ENCODE measurements at places on chromosomes 2 and 18.
A peak's percentile ranks its signal among the peaks of the same experiment; 100 is the strongest.

DNA sequence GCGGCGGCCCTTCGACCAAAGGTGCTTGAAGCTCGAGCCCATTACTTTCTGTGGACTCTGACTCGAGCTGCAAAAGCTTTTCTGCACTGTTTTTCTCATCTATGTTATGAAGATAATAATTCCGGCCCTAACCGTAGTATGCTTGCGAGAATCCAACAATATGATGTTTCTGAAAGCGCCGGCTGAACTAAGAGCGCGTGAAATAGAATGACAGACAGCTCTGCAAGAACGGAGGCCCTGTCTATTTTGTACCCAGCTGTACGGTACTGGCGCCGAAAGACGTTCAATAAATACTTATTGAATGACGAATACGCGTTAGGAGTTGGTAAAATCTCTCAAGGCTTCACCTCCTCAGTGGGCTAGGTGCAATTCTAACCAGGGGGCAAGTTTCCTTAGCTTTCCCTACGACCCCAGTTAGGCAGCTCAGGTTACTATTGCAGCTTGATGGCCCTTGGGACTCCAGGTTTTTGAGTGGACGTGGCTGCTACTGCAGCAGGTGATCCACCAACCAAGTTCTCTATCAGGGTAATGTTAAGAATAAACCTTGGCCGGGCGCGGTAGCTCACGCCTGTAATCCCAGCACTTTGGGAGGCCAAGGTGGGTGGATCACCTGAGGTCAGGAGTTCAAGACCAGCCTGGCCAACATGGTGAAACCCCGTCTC, 570 bp downstream of the SCRN3 start:
- DNase-seq: no peak

GRCh38 chr2:168401771-168402170, 54.3 kb upstream of the CERS6 start:
- no peak for DNase-seq

- DNase-seq: no peak
These were observed 348.4 kb upstream of the REG3G start for GRCh38 chr2:78676921-78677696.

- peak; percentile 67 for DNase-seq
These were observed at the start of gene UBE2E3 for GRCh38 chr2:180980106-180980942. Gene UBE2E3, plus strand, starts transcription at chr2:180980605. Its CDS starts 1,438 bp downstream, at chr2:180982043.

- no peak for DNase-seq
These were observed 33.3 kb upstream of the SLC35F6 start for GRCh38 chr2:26730549-26731344.

- no peak for DNase-seq
These were observed 14.3 kb upstream of the TANC1 start for GRCh38 chr2:158953926-158954763.

- DNase-seq: no peak
These were observed 351.2 kb upstream of the DLGAP1 start for GRCh38 chr18:4806331-4806730.

DNA sequence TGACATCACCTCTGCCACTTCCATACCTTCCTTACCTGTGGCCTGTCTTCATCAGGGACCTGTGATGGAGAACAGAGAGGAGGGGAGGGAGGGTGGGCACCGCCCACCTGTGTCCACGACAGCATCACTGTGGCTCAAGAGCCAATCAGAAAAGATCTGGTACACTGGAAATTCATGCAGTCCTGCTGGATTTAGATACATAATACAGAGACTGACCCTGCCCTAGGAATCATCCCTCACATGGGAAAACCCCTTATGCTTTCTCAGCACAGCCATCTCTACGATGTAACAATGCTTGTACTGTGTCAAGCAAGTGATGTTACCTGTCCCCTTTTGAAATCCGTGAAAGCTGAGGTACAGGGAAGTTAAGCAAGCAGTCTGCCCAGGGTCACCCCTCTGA, 145.6 kb upstream of the EPAS1 start:
- DNase-seq: no peak

DNA sequence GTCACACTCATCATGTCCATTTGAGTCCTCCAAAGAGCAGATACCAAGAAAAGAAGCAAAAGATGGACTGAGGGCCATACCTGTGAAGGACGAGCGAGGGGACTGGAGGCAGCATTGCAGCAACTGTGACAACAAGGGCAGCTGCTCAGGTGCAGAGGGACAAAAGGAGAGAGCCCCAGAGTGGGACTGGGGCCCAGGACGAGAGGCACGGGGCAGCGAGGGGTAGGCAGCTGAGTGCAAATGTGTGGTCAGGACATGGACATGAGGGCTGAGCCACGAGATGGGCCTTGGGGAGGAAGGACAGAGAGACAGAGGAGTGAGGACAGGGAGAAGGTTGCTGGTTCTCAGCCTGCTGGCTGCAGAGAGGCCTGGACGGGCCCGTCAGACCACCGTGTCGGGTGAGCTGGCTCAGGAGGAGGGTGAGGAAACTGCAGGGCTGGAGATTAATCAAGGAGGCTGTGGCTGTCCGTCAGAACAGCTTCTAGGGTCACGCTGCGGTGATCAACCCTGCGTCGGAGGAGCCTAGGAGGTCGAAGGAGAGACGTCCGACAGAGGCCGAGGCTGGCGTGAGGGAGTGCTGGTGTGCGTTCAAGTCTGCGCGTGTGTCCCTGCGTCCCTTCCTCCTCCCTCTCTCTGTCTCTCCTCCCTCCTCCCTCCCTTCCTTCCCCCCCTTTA, 206.8 kb upstream of the HDAC4 start:
- no peak for DNase-seq

DNA sequence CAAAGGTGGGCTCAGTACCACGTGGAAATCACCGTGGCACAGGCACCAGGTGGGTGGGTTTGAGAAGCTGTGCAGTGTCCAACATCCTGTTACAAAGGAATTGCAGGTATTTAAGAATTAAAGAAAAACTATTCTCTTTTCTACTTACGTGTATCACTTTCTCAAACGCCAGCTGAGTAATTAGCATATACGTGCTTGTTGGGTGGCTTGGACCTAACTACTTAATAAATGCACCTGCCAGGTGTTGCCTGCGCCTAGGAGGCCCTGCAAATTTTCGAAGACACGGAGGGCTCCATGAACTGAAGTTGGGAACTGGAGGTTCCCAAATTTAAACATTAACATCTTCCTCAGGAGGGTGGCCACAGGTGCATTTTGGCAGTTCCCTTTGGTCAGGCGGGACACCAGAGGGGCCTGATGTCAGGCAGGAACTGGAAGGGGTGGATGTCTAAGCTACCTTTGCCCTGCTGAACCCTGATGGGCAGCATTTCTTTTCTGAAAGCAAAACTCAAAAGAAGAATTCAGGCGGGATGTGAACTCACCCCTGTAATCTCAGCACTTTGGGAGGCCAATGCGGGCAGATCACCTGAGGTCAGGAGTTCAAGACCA, 84.8 kb downstream of the HS6ST1 start:
- no peak for DNase-seq

DNA sequence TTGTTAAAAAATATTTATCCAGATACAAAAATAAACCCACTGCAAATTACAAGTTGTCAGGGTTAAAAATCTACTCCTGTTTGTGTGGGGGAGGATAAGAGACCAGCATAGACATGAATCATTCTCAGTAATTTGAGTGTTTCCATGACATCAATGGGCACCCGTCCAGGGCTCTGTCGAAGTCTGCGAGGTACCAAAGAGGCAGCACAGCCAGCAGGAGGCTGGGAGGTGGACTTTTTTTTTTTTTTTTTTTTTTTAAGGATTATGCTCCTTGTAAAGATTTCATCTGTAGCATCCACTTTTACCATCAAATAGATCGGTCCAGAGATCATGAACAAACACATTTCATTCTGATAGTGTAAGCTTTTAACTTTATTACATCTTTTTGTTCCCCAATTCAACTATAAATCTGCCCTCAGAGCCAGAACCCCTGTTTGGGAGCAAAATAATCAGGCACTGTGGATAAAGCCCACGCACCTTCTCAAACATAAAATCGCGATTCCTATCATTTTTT, 182.0 kb downstream of the TCF4 start:
- DNase-seq: no peak

DNA sequence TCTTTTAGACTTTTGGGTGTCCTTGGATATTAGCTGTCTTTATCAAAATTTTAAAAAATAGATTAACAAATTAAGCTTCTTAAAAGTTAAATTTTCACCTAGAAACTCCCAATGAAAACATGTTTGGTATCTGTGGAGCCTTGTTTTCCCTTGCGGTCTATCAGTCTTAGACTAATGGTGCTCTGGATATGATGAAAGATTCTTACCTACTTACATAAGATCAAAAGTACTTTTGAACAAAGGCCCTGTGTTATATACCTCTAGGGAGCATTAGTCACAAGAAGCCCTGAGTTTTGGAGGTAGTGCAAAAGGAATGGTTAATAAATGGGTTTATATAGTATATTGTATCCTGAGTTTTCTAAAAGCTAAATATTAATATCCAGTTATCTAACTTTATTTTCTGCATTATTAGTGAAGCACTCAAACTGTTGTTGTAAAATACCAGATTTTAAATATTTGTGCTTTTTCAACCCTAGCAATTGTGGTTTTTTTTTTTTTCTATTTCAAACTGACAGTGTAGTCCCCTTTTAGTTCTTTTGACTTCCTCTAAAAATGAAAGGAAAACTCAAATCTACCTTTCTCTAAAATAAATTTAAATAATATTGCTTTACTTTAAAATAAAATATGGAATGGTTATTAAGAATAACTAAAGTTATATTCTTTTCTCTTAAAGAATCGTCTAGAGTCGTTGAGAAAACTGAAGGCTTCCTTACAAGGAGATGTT, 18.1 kb downstream of the NDC80 start:
- DNase-seq: no peak

- DNase-seq: no peak
These were observed 21.6 kb upstream of the ITGB6 start for GRCh38 chr2:160221391-160222276.

DNA sequence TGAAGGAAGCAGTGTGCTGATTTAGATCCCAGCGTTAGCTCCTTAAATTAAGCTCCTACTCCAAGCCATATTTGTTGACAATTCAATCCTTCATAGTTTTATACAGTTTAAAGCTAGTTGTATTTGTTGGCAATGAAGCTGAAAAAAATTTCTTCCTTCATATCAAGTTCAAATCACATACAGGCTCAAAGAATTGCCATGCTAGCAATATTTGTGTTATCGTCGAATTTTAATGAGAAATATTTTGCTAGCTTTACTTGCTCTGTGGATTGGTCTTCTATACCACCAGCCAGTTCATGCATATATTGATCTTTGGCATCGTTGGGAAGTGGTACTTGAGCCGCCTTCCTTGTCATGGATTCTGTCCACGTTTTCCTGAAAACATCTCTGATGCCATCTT, 204.6 kb upstream of the HDAC4 start:
- DNase-seq: no peak

GRCh38 chr2:165594935-165595255, 125.4 kb downstream of the CSRNP3 start:
- no peak for DNase-seq

DNA sequence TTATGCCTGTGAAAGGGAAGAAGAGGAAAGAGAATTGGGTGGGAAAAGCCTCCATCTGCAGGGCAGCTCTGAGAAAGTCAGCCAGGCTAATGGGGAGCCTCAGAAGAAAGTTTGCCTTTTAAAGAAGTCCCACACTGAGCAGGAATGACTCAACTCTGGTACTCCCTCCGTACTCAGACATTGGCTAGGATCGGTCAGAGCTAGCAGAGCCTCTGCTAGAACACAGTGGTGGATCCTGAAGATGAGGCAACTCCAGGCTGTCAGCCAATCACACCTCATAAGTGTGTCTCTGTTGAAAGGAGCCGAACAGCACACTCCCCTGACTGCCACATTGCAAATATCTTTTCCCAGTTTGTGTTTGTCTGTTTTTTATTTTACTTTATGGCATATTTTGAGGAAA, 96.9 kb downstream of the HNRNPLL start:
- DNase-seq: no peak

- no peak for DNase-seq
These were observed 110.5 kb downstream of the ACKR3 start for GRCh38 chr2:236679884-236680860.
